Tibial artery (tissue), 4 donors: ENCODE measurements at places on chromosomes 7 and 10.
A peak's percentile ranks its signal among the peaks of the same experiment; 100 is the strongest.

DNA sequence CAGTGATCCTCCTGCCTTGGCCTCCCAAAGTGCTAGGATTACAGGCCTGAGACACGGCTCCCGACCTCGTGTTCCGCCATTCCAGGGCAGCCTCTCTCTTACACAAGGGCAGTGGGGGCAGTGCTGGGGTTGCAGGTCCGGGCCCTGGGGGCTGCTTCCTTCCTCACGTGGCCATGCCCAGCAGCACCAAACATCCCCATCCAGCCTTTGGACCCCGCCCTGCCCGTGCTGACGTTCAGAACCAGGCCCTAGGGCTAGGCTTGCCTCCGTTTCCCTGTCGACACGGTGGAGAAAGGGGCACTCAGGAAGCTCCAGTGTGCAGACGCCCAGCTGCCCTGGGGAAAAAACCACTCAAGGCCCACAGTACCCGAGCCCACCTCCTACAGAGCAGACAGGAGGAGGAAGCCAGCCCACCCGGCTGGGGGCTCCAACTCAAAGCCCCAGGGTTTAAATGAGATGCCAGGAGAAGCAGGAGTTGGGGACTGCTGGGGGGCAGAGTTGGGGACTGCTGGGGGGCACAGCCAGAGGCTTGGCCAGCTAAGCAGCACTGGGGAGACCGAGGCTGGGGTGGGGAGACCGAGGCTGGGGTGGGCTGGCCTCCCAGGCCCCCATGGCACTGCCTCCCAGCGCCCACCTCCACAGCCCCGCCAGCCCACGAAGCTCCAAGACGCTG is 35.9 kb downstream of the ADAP1 start:
- DNase-seq = peak; percentile 58

DNA sequence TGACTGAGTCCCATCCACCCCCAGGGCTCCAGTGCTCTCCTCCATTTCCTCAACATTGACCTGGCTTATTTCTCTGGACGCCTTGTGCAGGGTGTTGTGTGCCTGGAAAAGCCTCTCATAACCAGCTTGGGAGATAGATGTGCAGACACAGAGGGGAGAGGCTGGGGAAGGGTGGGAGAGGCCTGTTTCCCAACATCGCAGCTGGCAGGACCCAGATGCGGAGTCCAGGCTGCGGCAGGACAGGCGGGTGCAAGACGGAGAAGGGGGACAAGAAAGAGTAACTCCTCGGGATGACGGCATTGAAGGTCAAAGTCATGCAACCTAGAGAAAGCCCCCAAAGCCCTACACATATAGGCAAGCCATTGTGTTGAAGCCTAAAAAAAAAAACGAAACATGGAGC is 54.1 kb upstream of the ANTXRL start:
- no peak for DNase-seq

- no peak for DNase-seq
These were observed 70.4 kb upstream of the NFE2L3 start for GRCh38 chr7:26081638-26082037.

DNA sequence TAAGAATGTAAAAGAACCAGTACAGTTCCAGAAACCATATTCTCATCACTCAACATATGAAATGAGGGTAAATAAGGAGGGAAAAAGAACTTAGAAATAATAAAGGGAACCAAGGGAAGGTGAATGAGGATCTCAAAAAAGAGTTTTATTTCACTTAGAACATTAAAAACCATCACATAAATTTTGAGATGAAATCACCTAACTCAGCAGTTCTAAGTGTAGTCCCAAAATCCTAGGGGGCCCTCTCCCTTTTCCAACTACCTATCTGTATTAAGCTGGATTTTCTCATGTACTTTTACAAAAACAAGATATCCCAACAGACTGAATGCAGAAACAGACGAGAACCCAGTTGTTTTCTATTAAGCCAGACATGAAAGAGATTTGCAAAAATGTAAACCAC is 3.2 kb downstream of the ZCWPW1 start:
- no peak for DNase-seq

GRCh38 chr7:155766386-155766785 is 45.9 kb downstream of the SHH start:
- no peak for DNase-seq

DNA sequence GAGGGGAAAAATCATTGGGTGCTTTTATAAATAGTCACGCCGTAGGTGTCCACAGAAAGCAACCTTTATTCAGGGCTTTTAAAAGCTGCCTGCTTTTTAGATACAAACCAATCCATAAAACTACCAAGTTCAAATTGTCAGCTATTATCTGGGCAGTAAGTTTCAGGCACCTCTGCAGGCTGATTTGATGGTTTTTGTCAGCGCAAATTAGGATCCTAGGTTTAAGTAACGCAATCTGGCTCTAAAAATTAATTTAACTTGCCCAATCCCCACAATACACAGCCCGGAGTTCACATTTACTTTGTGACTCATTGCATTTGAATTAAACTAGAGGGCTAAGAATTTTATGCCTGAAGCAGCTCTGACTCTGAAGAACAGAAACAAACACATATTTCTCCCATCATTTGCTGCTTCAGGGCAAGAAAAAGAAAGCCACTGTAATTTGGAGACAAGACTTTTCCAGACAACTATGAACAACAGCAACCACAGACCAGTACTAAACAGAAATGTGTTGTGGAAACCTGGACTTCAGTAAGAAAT is 43.3 kb downstream of the NRP1 start:
- no peak for DNase-seq

- DNase-seq = no peak
These were observed 40.8 kb upstream of the SLC35B4 start for GRCh38 chr7:134357486-134357885.

DNA sequence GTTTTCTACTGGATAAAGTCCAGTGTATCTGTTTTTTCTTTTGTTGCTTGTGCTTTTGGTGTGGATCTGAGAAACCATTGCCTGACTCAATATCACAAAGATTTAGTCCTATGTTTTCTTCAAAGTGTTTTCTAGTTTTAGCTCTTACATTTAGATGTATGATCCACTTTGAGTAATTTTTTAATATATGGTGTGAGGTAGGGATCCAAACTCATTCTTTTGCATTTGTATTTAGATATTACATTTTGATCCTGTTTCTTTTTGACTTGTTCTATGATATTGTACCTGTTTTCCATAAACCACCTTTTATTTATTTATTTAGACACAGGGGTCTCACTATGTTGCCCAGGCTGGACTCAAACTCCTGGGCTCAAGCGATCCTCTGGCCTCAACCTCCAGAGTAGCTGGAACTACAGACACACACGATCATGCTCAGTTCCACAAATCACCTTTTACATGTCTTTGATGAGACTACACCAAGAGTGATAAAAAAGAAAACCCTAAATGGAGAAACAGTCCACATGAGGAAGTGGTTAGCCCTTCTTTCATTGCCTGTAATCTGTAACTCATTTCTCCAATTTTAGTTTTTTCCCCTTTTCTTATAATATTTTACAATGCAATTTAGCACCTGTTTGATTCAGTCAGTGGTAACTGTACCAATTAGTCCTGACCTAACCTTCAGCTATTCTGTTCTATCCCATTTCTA is 86.0 kb downstream of the SLC37A3 start:
- no peak for DNase-seq

GRCh38 chr10:37732685-37733084 is 124.7 kb downstream of the ZNF248 start:
- DNase-seq = no peak

DNA sequence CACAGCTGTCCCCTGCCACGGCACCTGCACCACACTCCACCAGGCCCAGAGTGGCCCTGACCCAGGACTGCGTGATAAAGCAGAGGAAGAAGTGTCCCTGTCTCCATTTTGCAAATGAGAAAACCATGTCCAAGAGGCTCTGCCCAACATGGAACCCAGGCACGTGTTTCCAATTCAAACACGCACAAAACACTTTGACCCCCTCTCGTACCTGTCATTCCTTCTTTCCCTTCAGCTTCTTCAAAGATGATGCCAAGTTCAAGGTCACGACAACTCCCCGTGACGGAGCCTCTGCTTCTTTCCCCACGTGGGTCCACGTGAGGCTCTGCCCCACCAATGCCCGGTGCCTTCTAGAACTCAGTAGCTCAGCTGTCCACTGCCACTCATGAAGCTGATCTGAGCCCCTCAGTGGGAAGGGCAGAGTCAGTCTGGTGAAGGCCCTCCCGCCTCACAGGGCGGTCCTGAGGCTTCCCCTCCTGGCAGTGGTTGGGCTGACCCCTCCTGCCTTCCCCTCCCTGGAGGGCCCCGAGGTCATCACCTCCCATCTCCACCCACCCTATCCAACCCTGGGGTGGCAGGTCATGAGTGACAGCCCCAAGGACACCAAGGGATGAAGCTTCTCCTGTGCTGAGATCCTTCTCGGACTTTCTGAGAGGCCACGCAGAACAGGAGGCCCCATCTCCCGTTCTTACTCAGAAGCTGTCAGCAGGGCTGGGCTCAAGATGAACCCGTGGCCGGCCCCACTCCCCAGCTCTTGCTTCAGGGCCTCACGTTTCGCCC is 19.0 kb downstream of the CALML5 start:
- DNase-seq = no peak

DNA sequence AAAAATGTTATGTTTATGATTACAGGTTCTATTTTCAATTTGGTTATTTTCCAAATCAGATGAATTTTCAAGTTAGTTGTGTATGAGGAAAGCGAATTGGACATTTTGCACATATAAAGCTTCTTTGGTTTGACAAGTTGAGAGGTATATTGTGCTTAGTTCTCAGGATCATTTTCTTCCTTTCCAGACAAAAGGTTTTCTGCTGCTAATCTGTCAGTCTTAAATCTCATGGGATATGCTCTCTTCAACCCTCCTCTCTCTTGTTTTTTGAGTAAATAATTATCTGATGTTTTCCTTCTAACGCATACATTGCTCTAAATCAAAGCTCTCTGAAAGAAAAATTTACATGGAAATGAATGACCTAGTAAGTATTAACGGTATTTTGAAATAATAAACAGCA is 77.9 kb downstream of the PPP1R3A start:
- DNase-seq = no peak

DNA sequence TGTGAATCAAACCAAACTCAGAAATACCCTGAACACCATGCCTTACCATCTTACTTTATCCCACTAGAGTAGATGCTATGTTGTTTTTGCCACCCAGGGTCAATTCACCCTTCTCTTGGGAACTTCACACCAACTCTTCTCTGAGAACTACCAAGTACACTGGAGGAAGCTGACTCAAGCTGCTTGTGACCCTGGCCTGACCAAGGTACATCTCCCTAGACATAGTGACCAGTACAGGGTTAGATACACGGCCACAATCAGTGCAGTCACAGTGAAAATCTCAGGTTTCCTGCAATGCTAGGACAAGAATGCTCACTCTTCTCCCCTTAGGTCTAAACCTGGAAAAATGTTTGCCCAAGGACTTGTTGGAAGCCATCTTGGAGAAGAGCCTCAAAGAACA is 31.8 kb downstream of the EZH2 start:
- no peak for DNase-seq

GRCh38 chr10:80122110-80122710 is 10.3 kb upstream of the PLAC9 start:
- DNase-seq = no peak

- DNase-seq = no peak
These were observed 109.9 kb downstream of the GLRX3 start for GRCh38 chr10:130246113-130246512.

DNA sequence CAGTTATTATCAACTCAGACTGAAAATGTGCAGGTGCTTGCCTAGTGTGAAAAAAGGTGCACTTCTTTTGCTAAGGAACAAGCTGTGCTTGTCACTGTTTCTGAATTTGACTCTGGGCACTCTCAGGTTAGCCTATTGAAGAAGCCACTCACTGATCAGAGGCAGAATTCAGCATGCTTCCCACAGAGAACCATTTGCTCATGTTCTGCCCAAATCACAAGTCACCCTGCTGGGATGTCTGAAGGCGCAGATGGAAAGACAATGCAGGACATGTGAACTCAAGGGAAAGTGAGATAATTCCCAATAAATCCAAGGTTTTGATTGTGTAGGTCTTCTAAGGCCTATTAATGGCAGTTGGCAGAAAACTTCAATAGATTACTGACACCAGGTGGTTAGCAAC is 47.8 kb upstream of the CSTF2T start:
- no peak for DNase-seq

DNA sequence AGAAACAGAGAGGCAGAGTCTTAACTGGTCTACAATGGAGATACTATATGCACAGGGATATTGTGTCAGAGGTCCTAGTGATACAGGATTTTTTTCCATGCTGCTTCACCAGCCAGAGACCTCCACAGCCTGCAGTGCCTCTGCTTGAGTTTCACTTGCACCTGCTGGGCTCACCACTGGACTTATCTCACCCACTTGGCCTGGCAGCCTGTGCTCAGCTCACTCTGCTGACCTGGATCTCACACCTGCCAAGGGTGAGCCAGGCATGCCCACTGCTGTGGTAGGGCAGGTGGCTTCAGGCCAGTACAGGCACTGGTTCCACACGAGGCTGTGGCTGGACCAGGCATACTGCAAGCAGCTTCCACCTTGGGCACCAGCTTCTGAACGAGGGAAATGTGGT is 36.6 kb downstream of the PNLIPRP3 start:
- DNase-seq = no peak

DNA sequence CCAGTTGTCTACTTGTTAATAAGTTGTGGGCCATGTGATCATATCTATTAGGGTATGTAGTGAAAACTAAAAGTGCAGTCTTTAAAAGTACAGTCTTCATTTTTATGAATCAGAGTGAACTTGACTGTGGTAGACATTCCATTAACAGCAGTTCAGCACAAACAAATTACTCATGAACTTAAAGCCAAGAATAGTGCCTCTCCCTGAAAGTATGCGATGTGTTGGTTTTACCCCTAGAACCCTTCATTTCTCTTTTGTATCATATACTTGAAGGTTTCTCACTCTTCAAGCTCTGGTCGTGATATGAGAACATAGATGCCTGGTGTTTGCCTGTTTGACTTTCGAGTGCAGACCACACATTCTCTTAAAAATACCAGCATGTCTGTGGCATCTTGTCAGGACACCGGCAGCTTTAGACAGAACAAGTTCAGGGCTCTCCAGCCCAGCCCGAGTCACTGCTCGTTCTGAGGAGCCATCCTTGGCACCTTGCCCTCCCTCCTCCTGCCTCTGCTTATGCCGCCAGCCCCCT is 159.3 kb downstream of the LCOR start:
- no peak for DNase-seq

GRCh38 chr7:111159426-111159825 is 68.5 kb downstream of the LRRN3 start:
- DNase-seq = no peak

DNA sequence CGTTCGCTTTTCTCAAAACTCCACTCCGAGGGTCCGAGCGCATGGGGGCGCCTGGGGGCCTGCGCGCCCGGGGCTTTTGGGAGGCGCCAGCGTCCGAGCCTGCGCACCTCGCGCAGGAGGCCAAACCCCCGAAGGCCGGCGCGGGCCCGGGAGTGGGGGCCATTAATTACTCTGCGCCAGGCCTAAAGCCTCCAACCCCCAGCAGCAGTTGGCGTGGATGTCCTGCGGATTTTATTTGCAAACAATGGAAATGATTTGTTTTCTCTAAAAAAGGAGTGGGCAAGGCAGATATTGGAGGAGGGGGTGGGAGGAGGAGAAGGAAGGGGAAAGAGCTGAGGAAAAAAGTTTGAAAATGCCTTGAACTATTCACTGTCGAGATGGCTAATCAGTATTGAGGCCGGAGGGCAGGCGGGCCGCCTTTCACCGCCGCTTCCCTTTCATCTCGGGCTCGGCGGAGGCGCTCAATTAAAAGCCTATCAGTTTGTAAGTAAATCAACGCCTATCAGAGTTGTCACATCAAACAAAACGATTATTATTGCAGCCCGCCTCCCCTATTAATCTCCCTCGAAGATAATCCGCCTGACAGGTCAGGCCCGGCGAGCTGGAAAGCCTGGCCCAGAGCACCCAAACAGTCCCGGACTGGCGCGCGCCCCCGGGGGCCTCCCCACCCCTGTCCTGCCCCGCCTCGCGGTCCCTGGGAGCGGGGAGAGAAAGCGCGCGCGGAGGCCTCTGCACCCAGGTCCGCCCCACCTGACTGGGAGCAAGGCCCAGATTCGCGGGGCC is 3.4 kb upstream of the ZNF503 start:
- DNase-seq = no peak
